ENCODE measurements at places on chromosomes 3 and 15. TPM values are rescaled to one million over a fixed set of nuclear protein-coding genes. Genes with fewer than 3 reads are reported as not detected.

DNA sequence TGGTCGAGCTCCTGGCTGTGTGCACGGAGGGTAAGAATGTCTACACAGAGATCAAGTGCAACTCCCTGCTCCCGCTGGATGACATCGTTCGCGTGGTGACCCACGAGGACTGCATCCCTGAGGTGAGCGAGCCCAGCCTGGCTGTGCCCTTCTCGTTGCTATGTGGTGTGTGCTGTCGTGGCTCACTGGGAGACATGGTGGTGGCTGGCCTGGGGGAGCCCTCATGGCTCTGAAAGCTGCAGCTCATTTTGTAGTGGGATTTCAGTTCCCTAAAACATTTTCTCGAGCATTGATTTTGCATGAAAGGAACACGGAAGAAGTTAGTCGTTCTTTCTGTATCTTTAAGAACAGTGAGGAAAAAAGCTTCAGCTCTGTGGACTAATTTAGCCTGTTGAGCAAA, 200.5 kb downstream of the ITPR1 start:
- DNase-seq = no peak

The CSPG5 gene
- total RNA-seq = 5.4 TPM

GRCh38 chr3:45841420-45841756, 531 bp downstream of the LZTFL1 start:
- peak; percentile 68 for DNase-seq

The KCNMB2 gene
- 1.2 TPM for total RNA-seq

GRCh38 chr3:17431004-17431403, 311.4 kb downstream of the TBC1D5 start:
- DNase-seq = no peak
